ENCODE measurements at places on chromosomes 1 and 21. TPM values are rescaled to one million over a fixed set of nuclear protein-coding genes. Genes with fewer than 3 reads are reported as not detected.

DNA sequence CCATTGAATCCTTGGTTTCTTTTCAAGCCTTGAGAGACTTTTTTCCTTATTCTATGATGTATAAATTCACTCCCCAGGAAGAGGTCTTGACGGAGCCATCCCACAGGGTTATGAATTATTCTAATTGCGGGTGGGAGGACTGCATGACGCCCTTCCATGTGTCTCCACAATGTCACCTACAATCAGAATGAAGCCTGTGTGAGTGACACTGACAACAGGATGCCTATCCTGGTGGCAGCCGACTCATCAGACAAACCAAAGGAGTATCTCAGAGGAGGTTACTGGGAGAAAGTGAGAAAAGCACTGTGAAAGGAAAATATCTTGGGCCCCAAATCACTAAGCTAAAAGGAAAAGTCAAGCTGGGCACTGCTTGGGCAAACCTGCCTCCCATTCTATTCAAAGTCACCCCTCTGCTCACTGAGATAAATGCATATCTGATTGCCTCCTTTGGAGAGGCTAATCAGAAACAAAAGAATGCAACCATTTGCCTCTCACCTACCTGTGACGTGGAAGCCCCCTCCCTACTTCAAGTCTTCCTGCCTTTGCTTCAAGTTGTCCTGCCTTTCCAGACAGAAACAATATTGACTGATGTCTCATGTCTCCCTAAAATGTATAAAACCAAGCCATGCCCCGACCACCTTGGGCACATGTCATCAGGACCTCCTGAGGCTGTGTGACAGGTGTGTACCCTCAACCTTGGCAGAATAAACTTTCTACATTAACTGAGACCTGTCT, 98.4 kb downstream of the SMYD2 start:
- no peaks in the 10 kb centered on the region for H3K27me3 ChIP-seq
- peaks cover 32% of the 10 kb centered on the region for H3K4me1 ChIP-seq
- H3K4me3 ChIP-seq: no peak overlapping the region
- no peak for DNase-seq

DNA sequence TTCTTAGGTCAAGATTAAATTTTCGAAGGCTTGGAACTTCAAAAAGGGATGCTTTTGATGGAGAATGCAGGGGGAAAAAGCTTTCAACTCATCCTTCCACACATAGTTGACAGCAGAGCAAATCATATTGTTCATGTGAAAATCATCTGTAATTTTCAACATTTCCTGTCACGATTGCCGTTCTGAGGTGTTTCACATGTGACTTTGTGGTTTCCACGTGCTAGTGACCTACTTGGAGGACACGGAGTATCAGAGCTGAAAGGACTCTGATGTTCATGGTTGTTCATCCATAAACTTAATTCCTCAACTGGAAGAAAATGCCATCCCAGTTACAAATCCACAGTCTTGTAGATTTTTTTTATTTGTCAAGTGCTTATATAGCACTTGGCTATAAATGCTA, 79.1 kb downstream of the ZP4 start:
- no peak overlapping the region for H3K27ac ChIP-seq
- DNase-seq: no peak
- no peak overlapping the region for H3K4me3 ChIP-seq
- no peaks in the 10 kb centered on the region for H3K27me3 ChIP-seq
- H3K4me1 ChIP-seq: no peaks in the 10 kb centered on the region
- H3K36me3 ChIP-seq: no peaks in the 10 kb centered on the region

GRCh38 chr1:226714148-226714547, 24.9 kb downstream of the ITPKB start:
- H3K27me3 ChIP-seq: no peaks in the 10 kb centered on the region
- no peak overlapping the region for H3K4me3 ChIP-seq
- no peak for DNase-seq
- no peak overlapping the region for H3K27ac ChIP-seq
- H3K36me3 ChIP-seq: no peaks in the 10 kb centered on the region

- peaks cover 18% of the 10 kb centered on the region for H3K27me3 ChIP-seq
- no peak overlapping the region for H3K4me3 ChIP-seq
- H3K27ac ChIP-seq: no peak overlapping the region
- peaks cover 8% of the 10 kb centered on the region for H3K4me1 ChIP-seq
Observed at GRCh38 chr1:156244126-156244525, 2.1 kb downstream of the BGLAP start.

CELA3B gene
- total RNA-seq: not detected

NBPF4 gene
- not detected for total RNA-seq
